ENCODE measurements at places on chromosomes 6 and 20.

DNA sequence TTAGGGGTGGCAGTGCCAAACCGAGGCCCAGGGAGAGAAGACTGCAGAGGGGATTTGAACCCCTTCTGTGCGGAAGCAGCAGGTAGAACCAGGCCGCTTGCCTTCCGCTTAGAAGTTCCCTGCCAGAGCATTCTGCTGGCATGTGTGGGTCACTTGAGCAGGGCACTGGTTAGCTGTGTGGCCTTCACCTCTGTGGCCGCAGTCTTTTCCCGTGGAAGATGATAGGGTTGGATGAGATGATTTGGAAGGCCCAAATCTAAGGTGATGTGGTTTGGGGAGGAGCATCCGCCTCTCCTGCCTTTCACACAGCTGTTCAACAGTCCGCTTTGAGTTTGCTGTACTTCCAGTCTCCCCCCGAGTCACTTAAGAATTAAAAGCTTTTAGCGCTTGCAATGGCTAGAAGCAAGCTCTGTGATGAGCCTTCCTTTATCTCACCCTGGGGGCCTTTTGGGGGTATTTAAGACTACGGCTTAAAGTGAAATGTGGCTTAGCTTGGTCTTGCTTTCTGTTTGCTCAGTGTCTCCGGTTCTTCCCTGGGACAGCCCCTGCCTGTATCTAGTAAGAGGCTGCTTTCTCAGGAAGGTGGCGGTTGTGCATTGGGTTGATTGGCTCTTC lies 743 bp downstream of the CMTR1 start:
- DNase-seq, result peak; percentile 2

- DNase-seq, result no peak
Observed at GRCh38 chr20:60800185-60800584, 451.9 kb upstream of the CDH4 start.

DNA sequence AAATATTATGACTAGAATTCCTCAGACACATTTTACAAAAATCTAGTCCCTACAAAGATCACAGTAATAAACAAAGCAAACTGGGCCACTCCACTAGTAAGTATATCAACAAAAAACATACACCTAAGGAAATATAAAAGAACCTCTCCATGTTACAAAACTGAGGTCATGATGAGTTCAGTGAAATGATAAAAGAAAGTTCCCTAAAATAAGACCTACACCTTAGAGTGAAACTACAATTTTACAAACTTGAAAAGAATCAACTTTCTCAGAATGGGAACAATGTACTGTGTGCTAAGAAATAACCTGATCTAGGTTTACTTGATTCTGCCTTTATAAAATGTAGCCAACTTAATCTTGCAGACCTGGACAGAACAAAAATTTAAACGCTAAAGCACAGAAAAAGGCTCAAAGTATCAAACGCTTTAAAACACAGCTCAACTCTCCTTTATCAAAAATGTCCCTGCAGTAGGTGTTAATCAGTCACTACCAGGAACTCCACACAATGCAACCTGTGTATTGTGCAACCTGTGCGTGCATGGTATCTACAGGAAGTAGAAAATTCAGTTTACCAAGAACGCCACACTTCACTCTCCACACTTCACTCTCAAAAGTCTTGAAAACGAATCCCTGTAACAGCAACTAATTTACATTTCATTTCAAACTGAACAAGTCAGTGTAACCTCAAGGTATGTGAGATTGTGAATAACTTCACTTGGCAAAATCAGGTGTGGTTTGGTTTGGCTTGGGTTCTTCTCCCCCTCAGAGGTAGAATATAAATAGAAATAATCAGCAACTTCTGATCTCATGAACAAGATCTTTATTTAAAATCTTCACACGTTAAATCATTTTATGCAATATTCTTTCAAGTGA lies 1.8 kb downstream of the RALGAPA2 start:
- no peak for DNase-seq

DNA sequence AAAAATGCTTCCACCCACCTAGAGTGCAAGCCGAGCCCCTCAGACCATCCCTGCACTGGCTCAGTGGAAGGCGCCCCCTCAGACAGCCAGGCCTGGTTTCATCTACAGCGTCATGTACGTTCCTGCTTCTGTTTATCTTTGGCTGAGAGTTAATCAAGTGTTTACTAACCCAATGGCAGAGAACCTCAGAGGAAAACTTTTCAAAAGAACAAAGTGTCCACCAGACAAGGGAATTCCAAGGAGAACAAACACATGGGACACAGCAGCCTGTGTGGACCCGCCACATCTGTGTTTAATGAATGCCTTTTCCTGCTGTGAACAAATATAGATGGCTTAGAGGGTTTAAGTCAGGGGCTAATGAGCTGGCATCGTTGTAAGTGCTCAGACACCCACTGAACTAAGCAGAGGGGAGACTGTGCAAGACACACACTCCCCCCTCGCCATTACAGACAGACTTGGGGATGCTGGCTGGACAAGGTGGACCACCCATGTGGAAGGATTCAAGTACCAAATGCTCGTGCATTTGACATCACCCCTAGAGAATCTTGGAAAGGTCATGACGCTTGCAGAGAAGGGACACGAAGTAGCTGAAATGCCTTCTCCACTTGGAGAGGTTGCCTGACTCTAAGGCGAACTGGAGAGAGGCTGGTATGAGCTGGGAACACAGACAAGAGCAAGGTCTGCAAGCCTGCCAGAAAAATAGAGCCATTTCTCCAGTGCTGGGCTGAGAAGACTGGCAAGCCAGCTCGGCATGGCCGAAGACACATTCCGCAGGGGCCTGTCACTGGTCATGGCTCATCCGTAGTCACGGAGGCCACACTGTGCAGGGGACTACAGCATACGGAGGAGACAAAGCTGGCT lies 53.5 kb upstream of the NXT1 start:
- DNase-seq, result no peak

DNA sequence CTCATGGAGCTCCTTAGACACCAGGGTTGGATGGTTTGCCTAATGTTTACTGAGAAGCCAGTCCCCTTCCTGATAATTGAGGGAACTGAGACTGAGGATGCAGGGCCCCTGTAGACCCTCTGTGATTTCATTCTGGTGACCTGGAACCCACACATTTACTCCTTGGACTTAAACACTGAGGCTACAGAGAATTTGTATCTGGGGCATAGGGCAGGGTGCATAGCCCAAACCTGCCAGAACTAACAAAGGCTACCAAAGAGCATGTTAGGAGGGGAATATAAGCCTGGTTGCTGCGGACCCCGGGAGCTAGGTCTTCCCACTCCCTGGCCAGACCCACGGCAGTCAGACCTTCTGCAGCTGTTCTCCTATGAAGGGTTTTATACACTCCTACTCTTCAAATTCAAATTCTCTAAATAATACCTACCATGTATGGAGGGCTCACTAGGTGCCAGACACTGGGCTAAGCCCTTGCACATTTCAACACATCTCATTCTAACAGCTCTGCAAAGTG lies 19.7 kb downstream of the DAAM2 start:
- DNase-seq, result no peak

- no peak for DNase-seq
Observed at GRCh38 chr6:150934380-150934779, 68.9 kb downstream of the MTHFD1L start.

DNA sequence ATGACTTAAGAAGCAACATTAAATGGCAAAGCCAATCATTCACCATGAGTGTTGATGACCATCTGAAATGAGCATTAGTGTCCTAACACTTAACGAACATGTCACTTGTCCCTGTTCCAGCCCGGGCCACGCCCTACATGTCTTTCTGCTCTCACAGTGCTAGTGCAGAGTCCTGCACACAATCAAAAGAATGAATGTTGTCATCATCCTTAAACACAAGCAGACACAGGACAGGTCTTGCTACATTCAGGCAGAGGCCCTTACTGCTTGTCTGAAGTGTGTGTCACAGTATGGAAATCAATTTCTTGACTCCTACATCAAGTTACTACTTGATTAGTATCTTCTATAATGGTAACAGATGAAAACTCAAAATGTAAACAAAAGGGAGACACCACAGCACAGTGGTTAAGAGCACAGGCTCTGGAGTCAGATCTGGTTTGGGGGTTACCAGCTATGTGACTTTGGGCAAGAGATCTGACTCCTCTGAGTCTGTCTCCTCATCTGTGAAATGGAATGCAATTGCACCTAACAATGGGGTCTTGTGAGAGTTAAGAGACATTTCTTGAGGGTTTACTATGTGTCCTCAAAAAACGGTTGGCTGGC lies 17.4 kb downstream of the UBE2V1 start:
- no peak for DNase-seq

- DNase-seq, result no peak
Observed at GRCh38 chr20:1418350-1418749, 25.5 kb upstream of the FKBP1A start.

DNA sequence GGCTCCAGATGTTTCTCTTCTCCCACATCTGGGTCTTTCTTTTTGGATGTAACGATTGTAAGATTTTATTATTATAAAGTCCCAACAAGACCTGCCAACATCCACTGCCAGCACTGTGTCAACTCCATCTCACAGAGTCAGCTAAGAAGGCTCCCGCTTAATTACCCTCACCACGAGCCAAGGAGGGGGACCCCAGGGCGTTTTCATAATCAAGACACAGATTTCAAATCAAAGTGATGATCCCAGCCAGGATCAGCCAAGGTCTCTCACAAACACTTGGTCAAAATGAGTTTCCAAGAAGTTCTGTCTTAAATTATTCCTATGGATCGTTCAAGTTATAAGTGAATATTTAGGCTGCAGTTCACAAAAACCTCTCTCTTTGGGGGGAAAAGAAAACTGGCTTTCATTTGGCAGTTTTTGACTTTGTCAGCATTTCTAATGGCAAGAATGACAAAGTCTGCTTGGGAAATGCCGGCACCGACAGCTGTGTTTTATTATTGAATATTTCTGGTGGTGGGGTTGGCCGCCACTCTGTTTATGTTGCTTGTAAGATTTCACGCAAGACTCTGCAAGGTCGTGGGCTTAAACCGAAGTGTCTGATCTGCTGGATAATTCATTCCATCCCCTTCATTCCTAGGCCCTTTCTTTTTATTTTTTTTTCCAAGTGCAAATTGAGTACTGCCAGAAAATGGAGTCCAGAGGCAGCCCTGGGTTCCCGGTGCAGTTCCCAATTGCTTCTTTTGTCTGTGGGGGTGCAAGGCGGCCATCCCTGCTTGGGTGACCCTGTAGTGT lies 170.2 kb upstream of the PMEPA1 start:
- no peak for DNase-seq

- DNase-seq, result no peak
Observed at GRCh38 chr6:4606016-4606415, 170.2 kb upstream of the CDYL start.

DNA sequence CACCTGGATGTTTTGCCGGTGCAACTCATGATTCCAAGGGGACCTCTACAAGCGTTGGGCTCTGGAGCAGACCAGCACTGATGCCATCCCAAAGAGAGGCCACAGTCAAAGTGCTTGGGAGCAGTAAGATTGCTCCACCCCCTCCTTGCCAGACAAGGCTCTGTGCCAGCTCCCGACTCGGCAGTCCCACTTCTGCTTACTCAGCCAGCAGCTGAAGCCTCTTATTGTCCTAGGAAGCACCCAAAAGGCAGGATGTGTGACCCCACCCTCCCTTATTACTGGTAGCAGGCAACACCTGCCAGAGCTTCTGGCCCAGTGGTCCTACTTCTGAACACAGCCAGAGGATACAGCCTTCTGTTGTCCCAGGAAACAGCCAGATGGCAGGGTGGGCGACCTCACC lies 614.2 kb downstream of the TENT5A start:
- no peak for DNase-seq

DNA sequence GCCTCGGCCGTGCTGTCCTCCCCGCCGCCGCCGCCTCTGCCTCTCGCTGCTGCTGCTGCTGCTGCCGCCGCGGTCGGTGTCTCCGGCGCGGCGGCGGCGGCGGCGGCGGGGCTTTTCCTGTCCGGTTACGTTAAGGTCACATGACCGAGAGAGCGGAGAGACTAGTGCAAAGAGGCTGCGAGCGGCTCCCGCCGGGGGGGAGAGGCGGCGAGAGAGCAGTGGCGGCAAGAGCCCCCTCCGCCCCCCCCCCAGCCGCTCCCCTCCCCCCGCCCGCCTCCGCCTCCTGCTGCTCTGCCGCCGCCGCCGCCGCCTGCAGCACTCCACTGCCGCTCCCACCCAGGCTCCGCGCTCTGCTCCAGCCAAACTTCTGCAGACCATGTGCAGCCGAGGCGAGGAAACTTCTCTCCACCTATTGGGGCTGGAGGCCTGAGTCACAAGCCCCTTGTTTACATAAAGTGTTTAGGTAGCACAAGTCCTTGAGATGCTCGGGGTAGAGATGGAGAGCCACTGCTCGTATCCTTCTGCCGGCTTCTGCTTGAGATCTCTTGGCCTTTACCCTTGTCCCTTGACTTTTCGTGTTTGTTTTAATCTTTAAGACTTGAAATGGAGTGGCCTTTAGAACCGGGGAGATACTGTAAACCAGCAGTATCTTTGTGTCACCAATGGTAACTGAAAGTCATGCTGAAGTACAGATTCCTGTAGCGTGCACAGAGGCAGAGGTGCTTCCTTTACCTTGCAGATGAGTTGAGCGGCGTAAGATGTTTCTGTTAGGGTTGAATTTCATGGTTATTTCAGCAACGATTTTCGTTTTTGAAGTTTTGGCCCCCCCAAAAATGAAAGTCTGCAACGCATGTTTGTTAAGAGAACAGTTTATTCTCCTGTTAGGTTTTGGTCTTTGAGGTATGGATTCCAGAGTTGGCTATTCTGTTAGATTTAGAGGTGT lies at the start of gene ZBTB2:
ZBTB2 (minus strand) TSS at position 89 of the 943 bp plus-strand sequence. CDS start 17,922 bp downstream, outside the sequence.
- DNase-seq, result peak; percentile 65

GRCh38 chr6:140912686-140913085 lies 1220.0 kb upstream of the GJE1 start:
- DNase-seq, result no peak

- DNase-seq, result no peak
Observed at GRCh38 chr6:24980507-24981385, 45.0 kb upstream of the RIPOR2 start.

- no peak for DNase-seq
Observed at GRCh38 chr6:34195726-34196115, 41.0 kb upstream of the HMGA1 start.

- no peak for DNase-seq
Observed at GRCh38 chr6:12602951-12603672, 113.5 kb upstream of the PHACTR1 start.

- DNase-seq, result no peak
Observed at GRCh38 chr20:61494763-61495575, 242.9 kb downstream of the CDH4 start.

DNA sequence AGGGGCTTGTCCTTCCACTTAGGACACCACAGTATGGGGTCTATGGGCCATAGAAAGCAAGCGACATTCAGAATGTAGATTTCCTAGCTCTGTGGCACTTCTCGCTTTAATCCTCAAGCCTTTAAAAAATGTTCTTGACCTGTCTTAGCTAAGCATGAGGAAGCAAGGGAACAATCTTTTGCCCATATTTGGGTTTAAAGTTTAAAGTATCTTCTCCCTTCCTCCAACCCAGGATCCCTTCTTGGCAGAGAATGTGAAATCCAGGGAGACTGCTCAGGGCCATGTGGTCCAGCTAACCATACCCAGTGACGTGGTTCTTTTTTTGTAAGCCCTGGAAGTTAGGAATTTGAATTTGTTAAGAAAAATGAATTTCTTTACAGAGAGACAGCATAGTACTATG lies 289.9 kb downstream of the BTBD9 start:
- DNase-seq, result no peak
